Activated CD4-positive, alpha-beta T cell treated with anti-CD3 and anti-CD28 coated beads, Interleukin-2, amount 10 ng/mL, durations not matched to agents 7 days and 5 days (primary cell): ENCODE measurements at places on chromosomes 16 and 17.

GRCh38 chr17:17700251-17700969, 19.2 kb downstream of the RAI1 start:
- no peak for DNase-seq

DNA sequence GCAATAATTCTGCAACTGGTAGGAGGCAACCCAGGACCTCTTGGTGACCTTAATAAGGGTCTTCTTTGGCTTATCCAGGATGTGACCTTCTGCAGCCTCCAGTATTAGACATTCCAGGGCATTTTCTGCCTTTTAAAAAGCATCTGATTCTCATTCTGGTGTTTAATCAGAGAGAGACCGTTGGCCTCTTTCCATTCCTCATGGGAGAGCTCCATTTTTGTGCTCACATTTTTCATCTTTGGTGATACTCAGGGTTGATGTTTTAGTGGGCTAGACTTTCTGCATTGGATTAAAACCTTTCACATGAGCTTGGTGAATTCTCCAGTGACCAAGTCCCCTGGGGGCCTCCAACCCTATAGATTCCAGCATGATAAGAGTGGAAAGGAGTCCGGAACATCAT, 150.2 kb upstream of the CACNG5 start:
- DNase-seq, result no peak

GRCh38 chr17:81741594-81742452, 29.7 kb downstream of the SLC25A10 start:
- DNase-seq, result no peak

DNA sequence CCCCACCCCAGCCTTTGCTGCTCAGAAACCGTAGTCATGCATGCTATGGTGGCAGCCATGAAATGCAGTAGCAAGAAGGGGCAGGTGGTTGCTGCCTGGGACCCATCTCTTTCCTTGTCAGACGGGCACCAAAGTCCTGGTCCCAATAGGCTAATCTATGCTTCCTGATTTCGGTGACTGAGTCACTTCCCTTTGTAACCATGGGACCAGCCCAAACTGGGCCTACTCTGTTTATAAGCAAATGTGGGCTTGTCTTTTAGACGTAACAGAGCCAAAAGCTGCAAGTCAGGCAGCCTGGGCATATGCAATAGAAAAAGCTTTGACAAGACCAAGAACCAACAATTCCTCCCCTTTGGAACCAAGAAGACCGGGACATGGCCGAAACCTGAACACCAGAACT, 99.1 kb upstream of the RBBP6 start:
- no peak for DNase-seq

DNA sequence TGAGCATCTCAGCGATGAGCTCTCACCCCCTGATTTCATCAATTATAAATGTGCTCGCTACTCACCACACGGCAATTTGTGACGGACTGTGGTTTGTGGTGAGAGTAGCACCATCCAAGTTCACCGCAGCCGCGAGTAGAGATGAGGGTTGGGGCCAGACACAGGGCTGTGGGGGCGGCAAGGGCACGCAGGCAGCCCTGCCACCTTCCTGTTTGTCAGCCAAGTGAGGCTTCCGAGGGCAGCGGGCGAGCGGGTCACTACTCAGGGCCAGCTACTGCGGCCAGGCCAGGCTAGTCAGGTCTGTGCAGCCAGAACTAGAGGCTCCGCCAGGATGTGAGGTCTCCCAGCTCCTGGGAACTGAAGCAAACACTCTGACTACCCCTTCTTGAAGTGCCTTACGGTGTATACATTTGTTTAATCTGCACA, 39.6 kb upstream of the MEOX1 start:
- peak; percentile 28 for DNase-seq

DNA sequence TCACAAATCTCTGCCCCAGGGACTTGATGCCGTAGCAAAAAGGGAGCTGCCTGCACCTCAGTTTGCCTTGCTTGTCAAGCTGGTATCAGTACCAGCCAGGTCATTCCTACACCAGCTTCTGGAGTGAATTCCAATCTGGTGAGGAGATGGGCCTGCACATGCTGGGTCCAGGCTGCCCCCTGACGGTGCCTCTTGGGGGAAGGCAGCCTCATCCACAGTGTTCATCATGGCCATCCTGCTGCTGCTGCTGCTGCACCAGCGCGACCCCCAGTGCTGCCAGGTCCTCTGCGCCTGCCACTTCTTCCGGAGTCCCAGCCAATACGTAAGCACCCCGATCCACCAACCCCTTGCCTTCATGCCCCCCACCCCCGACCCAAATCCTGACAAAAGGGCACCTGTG, 8.3 kb downstream of the MRPL27 start:
- no peak for DNase-seq

- DNase-seq, result peak; percentile 93
These were observed at the start of gene TMEM101 for GRCh38 chr17:44014437-44015172. TMEM101 (minus strand) TSS chr17:44014963; CDS start chr17:44014952, 11 bp downstream.

DNA sequence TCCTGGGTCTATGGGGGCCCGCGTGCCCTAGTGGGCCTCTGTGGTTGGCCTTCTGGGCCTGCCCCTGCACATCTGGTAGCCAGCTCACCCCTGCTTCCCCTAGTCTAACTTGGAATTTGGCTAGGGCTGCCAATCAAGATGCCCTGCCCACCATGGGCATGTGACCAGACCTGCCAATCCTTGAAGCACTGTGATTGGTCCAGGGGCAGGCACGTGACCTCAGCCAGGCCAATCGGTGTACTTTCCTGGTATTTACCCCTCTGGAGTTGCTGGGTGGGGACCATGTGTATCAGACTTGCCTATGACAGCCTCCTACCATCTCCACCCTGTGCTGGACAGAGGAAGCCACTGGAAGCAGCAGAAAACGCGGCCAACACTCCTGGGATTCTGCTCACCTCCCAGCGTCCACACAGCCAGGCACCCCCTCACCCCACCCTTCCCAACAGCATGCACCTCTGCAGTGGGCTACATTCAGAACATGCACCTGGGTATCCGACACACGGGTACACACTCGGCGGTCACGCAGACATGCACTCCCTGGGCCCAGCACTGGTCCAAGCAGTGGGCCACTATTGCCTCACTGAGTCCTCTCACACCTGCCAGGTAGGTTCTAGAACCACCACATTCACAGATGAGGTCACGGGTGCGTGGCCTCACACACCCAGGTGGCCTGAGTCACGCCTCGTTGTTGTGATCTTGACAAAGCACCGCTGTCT, 96.9 kb downstream of the RBFOX3 start:
- no peak for DNase-seq

- no peak for DNase-seq
These were observed 52.6 kb downstream of the CCDC57 start for GRCh38 chr17:82160075-82160474.

GRCh38 chr16:17404941-17405689, 65.6 kb downstream of the XYLT1 start:
- no peak for DNase-seq

DNA sequence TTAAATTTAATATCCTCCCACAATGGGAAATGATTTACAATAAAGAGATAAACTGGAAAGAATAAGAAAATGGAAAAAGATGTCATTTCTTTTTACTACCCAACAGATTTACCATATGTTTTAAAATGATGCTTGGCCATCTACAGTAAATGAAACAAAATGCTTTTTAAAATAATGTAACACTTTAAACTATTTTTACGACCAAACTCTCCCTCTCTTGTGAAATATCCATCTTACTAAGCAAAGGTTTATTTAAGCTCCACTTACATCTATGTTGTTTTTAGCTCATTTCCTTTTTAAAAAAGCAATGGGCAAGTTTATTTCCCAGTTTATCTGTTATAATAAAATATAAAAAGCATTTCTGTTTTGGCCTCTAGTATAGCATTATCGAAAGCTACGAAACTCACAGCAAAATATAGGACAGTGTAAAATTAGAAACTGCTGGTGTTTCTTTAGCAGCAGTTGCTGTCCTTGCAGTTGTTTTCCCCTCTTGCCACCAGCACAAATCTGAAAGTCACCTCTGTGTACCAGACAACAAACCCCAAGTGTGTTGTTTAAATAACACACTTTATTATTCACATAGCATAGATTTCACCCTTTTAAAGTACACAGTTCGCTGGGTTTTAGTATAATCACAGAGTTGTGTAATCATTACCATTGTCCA, 195.1 kb downstream of the CDRT15L2 start:
- DNase-seq, result no peak

GRCh38 chr16:55849536-55849935, 16.6 kb upstream of the CES1 start:
- DNase-seq, result no peak

DNA sequence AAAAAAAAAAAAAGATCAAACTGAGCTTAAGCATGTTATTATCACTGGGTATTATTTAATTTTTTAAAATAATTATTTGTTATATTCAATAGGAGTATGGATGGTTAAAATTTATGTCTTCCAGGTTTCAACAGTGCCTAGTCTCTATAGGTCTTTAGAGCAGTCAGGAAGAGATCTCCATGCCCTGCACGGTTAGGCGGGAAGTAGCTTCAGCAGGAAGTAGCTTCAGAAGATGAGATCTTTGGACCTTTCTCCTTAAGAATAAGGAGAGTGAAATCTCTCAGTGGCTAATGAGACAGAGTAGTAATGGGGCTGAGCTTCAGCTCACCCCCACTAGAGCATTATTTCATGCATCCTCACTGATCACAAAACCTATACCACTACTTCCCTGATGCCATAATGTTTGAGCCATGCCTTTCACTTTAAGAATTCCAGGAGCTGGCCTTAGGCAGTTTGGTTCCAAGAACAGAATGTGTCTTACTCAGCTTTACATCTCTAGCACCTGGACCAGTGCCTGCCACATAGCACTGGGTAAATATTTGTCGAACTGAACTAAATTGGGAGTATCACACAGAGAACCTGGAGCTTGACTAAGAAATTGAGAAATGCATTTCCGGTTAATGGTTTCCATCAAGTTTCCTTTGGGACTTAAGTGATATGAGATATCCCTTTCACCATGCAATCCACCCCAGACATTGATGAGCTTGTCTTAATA, 43.5 kb downstream of the SCPEP1 start:
- no peak for DNase-seq

DNA sequence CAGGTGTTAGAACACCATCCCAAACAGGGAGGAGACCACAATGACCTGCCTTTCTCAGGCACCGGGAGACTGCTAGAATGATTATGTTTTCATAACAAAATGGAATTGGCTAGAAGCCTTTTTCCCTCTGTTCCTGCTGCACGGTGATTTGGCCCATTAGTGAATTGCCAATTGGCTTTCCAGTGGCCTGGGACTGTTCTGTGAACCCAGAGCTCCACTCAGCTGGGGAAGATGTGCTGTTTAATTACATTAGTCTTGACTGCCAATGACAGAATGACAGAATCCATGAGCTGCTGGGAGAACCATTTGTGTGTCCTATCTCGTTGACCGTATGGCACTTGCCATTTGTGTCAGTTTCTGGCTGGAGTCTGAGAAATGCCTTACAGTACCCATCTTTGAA, 242.9 kb downstream of the CDH11 start:
- no peak for DNase-seq

GRCh38 chr16:50696575-50697420, 3.4 kb downstream of the NOD2 start:
- DNase-seq, result peak; percentile 41

- no peak for DNase-seq
These were observed 102.7 kb downstream of the CLEC16A start for GRCh38 chr16:11047057-11047456.

GRCh38 chr17:37483311-37484039, 6.2 kb upstream of the DUSP14 start:
- no peak for DNase-seq
